Mucosa of gallbladder (tissue), 1 donor: ENCODE measurements at places on chromosomes 1 and 21. TPM values are rescaled to one million over a fixed set of nuclear protein-coding genes. Genes with fewer than 3 reads are reported as not detected.

- DNase-seq, result no peak
These were observed 37.4 kb upstream of the CCDC27 start for GRCh38 chr1:3714814-3715213.

Gene DMAP1
- 45.8 TPM for total RNA-seq

Gene LDLRAD1
- 1.3 TPM for total RNA-seq

- peak; percentile 43 for DNase-seq
These were observed 65.8 kb downstream of the TRABD2B start for GRCh38 chr1:47931395-47931794.

Gene PCBP3
- total RNA-seq, result 2.1 TPM

DNA sequence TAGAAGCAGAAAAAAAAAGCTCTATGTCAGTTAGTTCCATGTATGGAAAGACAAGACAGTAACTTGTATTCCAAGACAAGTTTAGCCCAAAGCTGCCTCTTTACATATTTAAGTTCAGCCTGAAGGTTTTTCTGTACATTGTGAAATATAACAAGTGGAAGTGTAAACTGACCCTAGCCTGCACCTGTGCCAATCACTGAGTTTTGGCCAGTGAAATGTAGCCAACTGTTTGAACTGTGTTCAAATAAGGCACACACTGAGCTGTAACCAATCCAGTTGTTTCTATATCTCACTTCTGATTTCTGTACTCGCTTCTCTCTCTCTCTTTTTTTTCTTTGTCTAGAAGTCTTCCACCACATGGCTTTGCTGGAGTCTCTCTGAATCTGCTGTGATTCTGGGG lies 1227.1 kb downstream of the NCAM2 start:
- DNase-seq, result no peak

Gene CD5L
- total RNA-seq, result not detected

DNA sequence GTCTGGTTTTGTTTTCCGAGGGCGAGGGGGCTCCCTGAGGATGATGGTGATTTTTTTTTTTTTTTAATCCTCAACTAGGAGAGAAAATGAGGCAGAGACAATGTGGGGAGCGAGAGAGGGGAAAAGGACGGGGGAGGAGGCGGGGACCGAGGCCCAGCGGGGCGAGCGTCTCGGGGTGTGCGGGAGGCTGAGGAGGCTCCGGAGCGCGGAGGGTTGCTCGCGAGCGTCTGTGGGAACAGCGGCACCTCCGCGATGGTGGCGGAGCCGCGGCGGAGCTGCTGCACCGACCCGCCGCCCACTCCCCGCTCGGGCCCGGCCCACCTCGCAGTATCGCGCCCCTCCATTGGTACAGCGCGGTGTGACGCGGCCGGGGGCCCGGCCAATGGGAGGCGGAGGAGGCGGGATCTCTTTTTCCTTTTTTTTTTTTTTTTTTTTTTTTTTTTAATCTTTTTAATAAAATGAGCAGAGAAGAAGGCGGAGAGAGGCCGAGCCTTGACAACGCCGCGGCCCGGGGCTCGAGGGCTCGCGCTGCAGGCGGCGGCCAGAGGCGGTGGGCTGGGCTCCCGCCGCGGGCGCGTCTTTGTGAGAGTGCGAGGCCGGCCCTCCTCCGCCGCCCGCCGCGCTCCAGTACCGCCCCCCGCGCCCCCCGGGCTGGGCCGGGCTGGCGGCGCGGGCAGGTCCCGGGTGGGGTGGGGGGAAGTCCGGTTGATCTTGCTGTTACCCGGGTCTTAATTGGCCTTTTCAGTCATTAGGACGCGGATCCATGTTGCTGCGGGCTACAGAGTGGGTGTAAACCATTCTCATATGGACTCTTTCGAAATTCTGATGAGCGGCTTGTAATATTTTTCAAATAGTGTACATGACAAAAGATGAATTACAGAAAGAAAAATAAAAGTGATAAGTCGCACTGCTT lies at the start of gene RERE:
Gene RERE, minus strand, starts transcription at position 229 of the 913 bp plus-strand sequence.
- DNase-seq, result peak; percentile 94

GRCh38 chr1:167681451-167682098 lies 40.2 kb upstream of the MPZL1 start:
- DNase-seq, result no peak

Gene SLC44A3
- total RNA-seq, result 53.8 TPM

Gene FALEC
- total RNA-seq, result 1.1 TPM

Gene SLC16A1
- 21.5 TPM for total RNA-seq

Gene BCAN
- 0.52 TPM for total RNA-seq

DNA sequence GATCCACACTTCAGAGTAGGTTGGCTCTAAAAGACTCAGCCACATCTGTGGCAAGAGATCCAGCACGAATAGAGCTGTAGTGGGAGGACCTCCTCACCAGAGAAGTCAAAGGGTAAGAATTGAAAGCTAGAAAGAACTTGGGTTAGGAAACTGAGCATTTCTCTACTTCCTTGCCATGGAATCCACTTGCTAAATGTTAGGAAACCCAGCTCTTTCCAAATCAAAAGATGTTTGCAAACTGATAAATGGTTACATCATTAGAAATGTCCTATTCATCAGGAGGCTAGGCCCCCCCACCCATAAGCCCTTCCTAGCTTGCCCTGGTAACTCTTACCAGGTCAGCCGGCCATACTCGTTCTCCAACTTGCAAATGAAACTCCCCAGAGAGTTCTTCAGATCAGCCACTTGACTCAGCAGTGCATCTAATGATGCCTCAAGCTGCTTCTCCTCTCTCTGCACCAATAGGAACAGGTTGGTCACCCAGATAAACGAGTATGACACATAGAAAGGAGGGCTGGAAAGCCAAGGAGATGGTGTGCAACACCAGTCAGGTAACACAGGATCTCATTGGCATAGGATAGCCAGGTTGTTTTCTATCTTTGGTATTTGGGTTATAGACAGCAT lies 1.5 kb downstream of the MED8 start:
- DNase-seq, result no peak

Gene RNU1-2
- total RNA-seq, result 1,358 TPM

Gene TEDDM1
- total RNA-seq, result not detected

DNA sequence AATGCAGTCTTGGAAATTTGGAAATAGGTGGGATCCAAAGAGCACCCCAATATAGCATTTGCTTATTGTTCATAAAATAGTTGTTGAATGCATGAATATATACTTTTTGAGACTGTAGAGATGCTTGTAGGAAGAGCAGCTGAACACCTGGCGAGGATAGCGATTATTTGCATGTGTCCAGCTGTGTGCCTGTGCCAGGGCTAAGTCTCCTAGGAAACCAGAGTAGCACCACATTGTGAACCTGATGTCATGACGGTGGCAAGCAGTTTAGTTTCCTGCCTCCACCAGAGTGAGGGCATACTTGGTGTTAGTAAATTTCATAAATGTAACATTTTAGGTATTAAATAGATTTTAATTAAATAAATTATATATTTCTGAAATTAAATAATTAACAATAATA lies 37.3 kb upstream of the IRF2BP2 start:
- no peak for DNase-seq

GRCh38 chr1:6998267-6998666 lies 213.0 kb downstream of the CAMTA1 start:
- peak; percentile 16 for DNase-seq

Gene ARHGAP29
- 19.2 TPM for total RNA-seq

Gene IGFN1
- total RNA-seq, result 0.40 TPM

DNA sequence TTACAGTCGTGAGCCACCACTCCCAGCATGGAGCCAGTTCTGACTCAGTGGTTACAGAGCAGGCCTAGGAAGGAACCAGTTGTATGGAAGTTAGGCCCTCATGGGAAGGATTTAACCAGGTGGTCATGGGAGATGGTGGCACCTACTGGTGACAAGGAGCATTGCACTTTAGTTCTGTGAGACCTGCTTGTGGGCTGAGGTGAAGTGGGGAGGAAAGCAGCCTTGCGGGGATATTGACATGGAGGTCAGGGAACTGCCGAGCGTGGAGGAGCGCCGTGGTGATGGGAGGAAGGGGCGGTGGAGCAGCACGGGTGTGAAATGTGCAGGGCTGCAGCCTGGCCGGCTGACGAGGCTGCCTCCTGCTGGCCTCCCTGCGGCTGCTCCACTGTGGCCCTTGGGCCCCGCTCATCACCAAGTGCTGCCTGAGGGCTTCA lies 100.4 kb downstream of the GALNT2 start:
- DNase-seq, result no peak

Gene TRAF3IP3
- total RNA-seq, result 8.9 TPM

- DNase-seq, result no peak
These were observed 155.9 kb downstream of the ZNF281 start for GRCh38 chr1:200253774-200254495.

DNA sequence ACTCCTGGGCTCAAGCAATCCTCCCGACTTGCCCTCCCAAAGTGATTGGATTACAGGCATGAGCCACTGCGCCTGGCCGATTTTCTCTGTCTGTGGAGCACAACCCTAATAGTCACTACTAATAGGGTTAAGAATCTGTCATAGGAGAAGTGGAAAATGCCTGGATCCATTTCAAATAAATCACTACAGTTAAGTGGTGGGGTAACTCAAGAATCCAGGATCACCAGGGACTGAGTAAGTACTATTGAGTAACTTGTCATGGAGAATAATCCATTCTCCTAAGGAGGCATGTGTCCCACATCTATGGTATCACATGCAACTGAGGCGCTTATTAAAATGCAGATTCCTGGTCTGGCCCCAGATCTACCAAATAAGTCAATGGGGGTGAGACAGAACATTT lies 53.2 kb downstream of the OPTC start:
- DNase-seq, result no peak

- no peak for DNase-seq
These were observed 55.2 kb downstream of the MRPL37 start for GRCh38 chr1:54255026-54255702.

DNA sequence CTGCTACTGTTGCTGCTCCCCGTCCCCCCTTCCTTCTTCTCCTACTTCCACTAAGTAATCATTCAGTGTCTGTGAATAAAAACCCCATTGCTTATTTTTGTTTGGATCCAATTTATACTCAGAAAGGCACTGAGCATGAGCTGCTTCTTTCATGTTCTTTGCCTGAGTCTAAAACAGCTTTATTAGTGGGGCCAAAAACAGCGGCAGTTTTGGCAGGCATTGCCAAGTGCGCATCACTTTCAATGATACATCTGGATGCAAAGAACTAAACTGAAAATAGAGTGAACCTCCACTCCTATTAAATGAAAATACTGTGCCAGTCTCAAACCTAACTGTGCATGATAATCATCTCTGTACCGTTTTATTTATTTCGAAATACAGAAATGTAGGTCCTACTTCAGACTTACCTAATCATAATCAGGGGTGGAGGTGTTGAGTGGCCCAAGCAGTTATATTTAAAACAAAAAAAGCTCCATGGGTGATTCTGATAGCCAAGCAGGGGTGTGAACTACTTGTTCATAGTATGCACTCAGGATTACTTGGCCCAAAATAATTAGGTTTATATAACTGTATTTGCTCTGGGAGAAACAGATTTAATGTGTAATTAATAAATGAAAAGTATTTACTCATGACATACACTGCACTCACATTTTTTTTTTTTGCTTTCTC lies 48.4 kb downstream of the NEK7 start:
- DNase-seq, result no peak

Gene DRAXIN
- total RNA-seq, result 0.12 TPM

GRCh38 chr1:32753532-32754316 lies 51.2 kb upstream of the SYNC start:
- peak; percentile 68 for DNase-seq

Gene SPRTN
- total RNA-seq, result 10.6 TPM

GRCh38 chr1:213245260-213245910 lies 194.3 kb downstream of the RPS6KC1 start:
- DNase-seq, result no peak

DNA sequence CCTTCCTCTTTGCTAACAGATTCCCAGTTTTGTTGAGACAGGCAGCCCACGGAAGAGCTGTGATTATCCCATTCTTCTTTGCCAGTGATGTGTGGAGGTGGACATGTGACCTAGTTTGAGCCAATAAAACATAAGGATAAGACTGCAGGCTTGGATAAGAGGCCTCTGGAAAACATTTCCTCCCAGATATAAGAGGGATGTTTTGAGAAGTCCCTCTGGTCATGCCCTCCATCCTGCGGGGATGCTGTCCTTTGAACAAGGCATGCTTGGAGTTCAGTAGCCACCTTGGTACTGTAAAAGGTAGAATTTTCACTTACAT lies 155.7 kb downstream of the TM2D1 start:
- DNase-seq, result no peak

GRCh38 chr1:221994939-221995338 lies 253.1 kb upstream of the DUSP10 start:
- DNase-seq, result no peak

Gene ENTREP3
- total RNA-seq, result 49.0 TPM

Gene LGALS8
- 62.2 TPM for total RNA-seq

GRCh38 chr1:100928128-100928527 lies 32.2 kb downstream of the SLC30A7 start:
- no peak for DNase-seq

- peak; percentile 54 for DNase-seq
These were observed 62.3 kb downstream of the RUNX1 start for GRCh38 chr21:34986561-34987500.

DNA sequence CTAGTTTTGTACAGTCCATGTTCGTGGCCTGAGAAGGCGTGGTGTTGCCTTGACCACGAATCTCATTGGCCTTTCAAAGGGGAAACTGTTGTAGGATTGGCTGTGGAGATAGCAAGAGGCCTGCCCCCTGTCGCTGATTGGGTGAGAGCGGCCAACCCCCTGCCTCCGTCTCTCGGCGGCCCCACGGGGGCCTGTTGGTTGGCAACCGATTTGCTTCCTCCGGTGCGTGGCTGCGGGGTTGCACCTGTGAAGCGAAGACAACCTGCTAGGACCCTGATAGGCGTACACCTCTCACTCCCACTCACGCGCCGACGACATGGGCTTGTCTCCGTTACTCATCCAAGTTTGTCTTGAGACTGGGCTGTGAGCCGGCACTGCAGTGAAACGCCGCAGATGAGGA lies at the start of gene UBE2U:
Gene UBE2U, plus strand, starts transcription at position 204 of the 400 bp plus-strand sequence. CDS start 428 bp downstream, outside the sequence.
- no peak for DNase-seq

DNA sequence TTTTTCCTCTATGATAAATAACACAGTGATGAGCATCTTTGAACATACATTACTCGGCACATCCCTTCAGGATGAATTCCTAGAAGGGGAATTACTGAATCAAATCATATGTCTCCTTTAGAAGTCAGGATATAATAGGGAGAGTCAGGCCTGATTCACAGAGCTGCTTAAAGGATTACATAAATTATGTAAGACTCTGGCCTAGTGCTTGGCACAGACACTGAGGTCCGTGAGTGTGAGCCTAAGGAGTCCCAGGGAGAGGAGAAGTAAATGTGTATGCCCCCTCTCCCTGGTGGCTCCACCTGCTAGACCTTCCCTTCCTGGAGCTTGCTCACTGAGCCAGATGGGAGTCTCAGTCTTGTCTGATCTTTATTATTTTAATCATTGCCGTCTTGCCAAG lies 8.6 kb upstream of the FOXE3 start:
- DNase-seq, result no peak
